ENCODE measurements at places on chromosomes 6 and 20.
A peak's percentile ranks its signal among the peaks of the same experiment; 100 is the strongest.

DNA sequence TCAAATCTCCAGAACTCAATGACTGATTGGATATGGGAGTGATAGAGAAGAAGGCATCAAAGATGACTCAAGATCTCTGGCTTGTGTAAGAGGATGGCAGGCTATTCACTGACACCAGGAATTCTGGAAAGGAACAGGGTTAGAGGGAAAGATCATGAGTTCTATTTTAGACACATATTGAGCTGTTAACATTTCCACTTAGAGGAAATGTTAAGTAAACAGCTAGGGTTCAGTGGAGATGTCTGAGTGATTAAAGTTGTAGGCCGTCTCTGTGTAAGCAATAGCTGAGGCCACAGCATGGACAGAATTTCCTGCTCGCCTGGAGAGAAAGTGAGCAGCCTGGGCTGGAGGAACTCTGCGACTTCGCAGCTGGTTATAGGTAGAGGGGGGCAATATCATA lies 21.0 kb downstream of the ZC3H12D start:
- peak; percentile 73 for DNase-seq

- DNase-seq = no peak
Observed at GRCh38 chr6:73250016-73250415, 13.0 kb downstream of the KHDC1 start.

GRCh38 chr6:77740380-77740779 lies 87.5 kb downstream of the MEI4 start:
- no peak for DNase-seq

GRCh38 chr20:63322146-63322932 lies 29.4 kb downstream of the COL20A1 start:
- no peak for DNase-seq

DNA sequence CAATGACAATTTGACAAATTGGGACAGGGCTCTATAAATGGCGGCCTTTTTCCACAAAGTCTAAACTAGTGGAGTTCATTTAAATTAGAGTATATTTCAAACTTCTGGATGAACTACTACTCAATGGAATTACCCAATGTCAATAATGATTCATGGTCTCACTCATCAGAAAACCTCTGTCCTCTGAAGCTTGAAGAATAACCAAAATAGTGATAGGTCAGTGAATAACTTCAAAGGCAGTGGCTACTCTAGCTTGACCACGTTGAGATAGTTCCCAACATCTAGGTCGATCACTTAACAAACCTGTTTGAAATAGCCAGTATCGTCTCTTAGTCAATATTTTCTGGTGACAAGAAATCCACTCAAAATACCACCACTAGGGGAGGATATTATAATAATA lies 197.6 kb downstream of the HDGFL1 start:
- peak; percentile 93 for DNase-seq

DNA sequence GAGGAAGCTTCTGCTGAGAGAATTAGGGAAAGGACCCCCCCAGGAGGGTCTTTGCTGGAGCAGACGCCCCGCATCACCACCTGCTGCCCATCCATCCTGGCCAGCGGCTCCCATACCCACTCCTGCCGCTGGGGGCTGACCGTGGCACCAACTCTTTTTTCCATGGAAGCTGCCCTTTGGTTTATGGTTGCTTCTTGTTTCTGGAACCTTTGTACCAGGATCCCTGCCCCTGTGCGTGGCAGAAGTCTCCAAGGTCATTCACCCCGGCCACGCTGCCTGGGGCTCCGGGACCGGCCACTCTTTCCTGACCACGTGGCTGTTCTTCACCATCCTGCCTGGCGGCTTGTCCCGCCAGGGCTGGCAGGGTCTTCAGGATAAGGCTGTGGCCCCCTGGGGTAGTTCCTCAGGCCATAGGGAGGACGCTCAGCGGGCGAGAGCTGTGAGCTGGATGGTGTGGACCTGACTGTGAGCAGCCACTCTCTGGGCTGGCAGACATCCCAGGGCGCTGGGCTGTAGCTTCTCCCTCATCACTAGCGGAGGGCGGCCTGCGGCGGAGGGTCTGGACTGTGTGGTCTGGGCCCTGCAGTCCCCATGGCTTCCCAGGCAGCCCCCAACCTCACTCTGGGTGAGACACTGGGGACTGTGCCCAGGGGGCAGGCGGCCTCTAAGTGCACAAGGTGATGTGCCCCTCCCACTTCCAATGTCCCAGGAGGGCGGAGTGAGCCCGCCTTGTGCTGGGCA lies 22.8 kb upstream of the RBBP8NL start:
- DNase-seq = no peak

- peak; percentile 48 for DNase-seq
Observed at GRCh38 chr6:148346681-148347440, 4.2 kb downstream of the SASH1 start.

- peak; percentile 67 for DNase-seq
Observed at GRCh38 chr6:42140032-42140431, 2.4 kb downstream of the C6orf132 start.
